ENCODE measurements at places on chromosomes 11 and 22.
A peak's percentile ranks its signal among the peaks of the same experiment; 100 is the strongest.

DNA sequence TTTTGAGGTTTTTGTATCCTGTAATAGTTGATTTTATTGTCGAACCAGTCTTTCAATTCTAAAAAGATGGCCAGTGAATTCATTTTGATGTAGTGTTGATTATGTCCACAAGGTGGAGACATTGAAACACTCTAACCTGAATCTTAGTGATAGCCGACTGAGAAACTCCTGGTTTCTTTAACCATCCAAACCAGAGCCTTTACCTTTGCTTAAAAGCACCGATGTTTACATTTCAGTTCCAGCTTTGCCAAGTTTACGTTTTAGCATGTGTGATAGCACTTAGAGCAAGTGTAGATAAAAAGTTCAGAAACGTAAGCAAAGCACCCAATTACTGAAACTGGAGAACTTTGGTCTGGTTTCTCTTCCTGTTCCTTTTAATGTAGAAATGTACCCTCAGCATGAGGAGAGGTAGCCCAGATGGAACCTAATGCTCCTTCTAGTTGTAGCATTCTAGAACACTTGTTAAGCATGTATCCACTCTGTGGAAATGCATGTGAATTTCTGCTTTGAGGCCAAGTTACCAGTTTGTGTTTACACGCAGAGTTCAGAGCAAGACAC, 208.6 kb downstream of the DBX1 start:
- H3K27ac ChIP-seq = peak overlapping the region; percentile 41
- H3K27me3 ChIP-seq = no peaks in the 10 kb centered on the region
- H3K36me3 ChIP-seq = peaks cover 15% of the 10 kb centered on the region
- H3K4me3 ChIP-seq = no peak overlapping the region
- no peak for DNase-seq
- H3K4me1 ChIP-seq = peaks cover 53% of the 10 kb centered on the region

DNA sequence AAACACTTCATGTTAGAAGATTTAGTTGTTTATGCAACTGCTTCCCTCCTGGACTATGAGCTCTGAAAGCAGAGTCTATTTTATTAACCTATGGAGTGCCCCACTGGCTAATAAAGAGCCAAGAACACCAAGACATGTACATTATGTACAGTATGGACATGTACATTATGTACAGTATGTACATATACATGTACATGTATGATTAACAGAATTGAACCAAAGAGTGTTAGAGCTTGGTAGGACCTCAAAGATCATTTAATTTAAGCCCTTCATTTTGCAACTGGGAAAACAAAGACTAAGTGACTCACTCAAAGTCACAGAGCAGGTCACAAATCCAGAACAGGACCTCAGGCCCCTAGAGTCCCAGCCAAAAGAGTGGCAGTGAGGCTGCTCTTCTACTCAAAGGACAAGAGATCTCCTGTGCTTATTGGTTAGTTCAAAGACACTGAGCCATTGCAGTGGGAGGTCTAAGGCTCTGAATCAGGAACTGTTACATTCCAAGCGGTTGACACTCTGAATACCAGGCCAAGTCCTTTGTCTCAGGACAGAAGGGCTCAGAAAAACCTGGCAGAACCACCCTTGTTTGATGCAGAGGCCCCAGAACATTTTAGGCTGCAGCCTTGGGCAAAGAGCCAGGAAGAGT, 103.8 kb downstream of the FAM168A start:
- no peaks in the 10 kb centered on the region for H3K36me3 ChIP-seq
- no peak for DNase-seq
- no peak overlapping the region for H3K4me3 ChIP-seq
- no peaks in the 10 kb centered on the region for H3K27me3 ChIP-seq
- H3K4me1 ChIP-seq = peaks cover 30% of the 10 kb centered on the region

- no peaks in the 10 kb centered on the region for H3K27me3 ChIP-seq
- peaks cover 12% of the 10 kb centered on the region for H3K4me1 ChIP-seq
- H3K27ac ChIP-seq = peak overlapping the region; percentile 59
Observed at GRCh38 chr11:86161336-86161735, 83.2 kb upstream of the EED start.

- no peak overlapping the region for H3K4me3 ChIP-seq
- peaks cover 21% of the 10 kb centered on the region for H3K27me3 ChIP-seq
- H3K4me1 ChIP-seq = no peaks in the 10 kb centered on the region
- no peaks in the 10 kb centered on the region for H3K36me3 ChIP-seq
Observed at GRCh38 chr11:44507896-44508445, 57.5 kb upstream of the CD82 start.

GRCh38 chr22:25997886-25998775, 171.1 kb upstream of the SEZ6L start:
- H3K27me3 ChIP-seq = peaks cover 4% of the 10 kb centered on the region
- H3K36me3 ChIP-seq = peaks cover 8% of the 10 kb centered on the region
- H3K4me1 ChIP-seq = peaks cover 36% of the 10 kb centered on the region
- no peak for DNase-seq
- peak overlapping the region; percentile 82 for H3K27ac ChIP-seq

GRCh38 chr11:115390441-115390840, 113.8 kb downstream of the CADM1 start:
- H3K4me1 ChIP-seq = peaks cover 23% of the 10 kb centered on the region
- H3K27me3 ChIP-seq = no peaks in the 10 kb centered on the region
- H3K36me3 ChIP-seq = no peaks in the 10 kb centered on the region
- H3K4me3 ChIP-seq = no peak overlapping the region
- DNase-seq = no peak

DNA sequence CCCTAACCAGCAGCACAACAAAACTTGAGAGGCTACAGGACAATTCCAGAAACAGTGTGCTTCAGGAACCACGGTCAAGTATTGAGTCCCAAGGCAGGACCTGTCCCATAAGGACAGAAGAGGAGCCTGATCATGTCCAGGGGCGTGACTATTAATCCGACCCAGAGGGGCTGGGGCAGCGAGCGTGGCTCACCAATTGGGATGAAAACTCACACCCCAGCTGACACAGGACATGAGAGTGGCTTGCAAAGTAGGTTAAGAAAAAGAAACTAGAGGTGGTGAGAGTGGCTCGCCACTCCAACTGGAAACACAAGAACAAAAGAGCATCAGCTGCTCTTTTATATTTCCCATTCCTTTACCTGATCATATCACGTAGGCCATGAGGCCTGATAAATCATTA, 16.0 kb upstream of the FEZ1 start:
- H3K27ac ChIP-seq = no peak overlapping the region
- no peaks in the 10 kb centered on the region for H3K4me1 ChIP-seq
- H3K36me3 ChIP-seq = no peaks in the 10 kb centered on the region
- no peaks in the 10 kb centered on the region for H3K27me3 ChIP-seq

- H3K4me1 ChIP-seq = no peaks in the 10 kb centered on the region
- no peak overlapping the region for H3K27ac ChIP-seq
- no peak overlapping the region for H3K4me3 ChIP-seq
- peaks cover 83% of the 10 kb centered on the region for H3K27me3 ChIP-seq
- no peaks in the 10 kb centered on the region for H3K36me3 ChIP-seq
Observed at GRCh38 chr22:47201996-47202818, 439.8 kb downstream of the TBC1D22A start.

DNA sequence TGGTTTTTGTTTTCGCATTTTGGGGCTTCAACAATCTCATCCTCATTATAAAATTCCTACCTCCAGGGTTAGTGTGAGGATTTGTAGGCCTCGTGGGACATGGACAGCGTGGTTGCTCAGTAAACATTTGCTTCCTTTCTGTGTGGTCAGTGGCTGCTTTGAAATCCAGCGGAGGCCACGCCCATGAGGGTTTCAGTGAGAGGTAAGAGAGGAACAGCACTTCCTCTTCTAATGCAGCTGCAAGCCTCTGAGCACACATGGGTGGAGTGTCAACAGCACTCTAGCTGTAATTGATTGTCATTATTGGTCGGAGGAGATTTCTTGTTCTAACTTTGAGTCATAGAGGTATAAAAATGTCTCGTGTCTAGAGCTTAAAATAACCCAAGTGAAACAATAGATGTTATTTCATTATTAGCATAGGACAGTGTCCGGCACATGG, 6.0 kb upstream of the ARHGAP42 start:
- H3K36me3 ChIP-seq = no peaks in the 10 kb centered on the region
- peaks cover 29% of the 10 kb centered on the region for H3K4me1 ChIP-seq
- no peaks in the 10 kb centered on the region for H3K27me3 ChIP-seq
- peak; percentile 50 for DNase-seq
- H3K4me3 ChIP-seq = no peak overlapping the region
